ENCODE measurements at places on chromosomes 5 and 9.

DNA sequence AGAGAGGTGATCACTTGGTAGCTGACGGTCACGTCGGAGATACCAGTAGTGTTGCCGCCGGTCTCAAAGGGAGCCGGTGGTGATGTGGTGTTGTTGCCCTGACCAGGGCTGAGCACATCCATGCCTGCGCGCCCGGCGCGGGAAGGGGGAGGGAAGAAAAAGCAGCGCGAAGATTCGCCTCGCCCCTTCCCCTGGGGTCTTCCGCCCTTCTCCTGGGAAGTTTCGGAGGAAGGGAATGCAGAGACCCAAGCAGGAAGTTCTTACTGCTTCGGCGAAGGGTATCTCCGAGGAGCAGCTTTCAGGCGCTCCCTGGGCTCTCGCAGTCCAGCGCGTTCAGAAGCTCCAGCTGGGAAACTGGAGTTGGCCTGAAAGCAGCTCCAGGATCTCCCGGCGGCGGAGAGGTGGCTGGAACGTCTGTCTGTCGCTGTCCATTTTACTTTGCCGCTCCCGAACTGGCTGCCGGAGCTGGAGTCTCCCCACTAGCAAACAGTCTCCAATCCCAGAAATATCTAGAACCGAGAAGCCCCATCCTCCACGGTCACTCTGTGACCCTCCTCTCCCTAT, 565 bp downstream of the HTR1A start:
- no peak for DNase-seq

- DNase-seq = no peak
These were observed 181.6 kb upstream of the GHR start for GRCh38 chr5:42241636-42242035.

DNA sequence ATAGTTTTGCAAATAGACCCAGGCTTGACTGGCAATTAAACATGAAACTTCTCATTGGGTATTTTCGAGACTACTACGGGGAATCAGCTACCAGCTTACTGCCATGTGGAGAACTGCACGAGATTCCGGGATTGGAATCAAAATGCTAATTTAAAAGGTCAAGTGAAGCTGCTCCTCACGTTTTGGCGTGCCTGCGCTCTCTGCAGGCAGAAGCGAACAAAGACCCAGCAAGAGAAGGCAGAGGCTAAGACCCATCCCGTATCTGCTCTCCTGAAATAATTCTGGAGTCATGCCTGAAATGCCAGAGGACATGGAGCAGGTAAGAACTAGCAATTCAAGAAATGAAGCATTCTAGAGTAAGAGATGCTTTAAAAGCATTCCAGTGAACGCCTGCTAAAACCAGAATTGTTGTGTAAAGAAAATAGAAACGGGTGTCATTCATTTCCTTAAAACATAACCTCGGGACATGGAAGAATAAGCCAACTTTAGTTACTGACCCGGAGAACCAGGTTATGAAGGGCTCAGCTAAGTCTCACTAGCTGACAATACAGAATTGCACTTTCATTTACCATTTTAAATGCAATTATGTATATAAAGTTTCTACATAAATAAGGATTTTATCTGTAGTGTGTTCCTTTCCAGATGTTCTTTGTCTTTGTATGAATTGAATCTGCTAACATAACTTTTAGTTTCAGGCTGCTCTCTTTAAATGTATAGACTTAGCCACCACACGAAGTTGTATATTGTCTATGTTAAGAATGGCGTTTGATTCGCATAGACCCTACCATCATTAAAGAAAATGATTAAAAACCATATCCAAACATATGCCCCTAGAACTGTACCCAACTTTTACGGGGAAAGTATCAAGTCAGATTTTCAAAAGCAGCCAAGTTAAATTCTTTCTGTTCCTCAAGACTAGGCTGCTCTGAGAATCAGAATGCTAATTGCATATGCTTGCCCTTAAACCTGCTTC, 2.0 kb upstream of the MAT2B start:
- no peak for DNase-seq

DNA sequence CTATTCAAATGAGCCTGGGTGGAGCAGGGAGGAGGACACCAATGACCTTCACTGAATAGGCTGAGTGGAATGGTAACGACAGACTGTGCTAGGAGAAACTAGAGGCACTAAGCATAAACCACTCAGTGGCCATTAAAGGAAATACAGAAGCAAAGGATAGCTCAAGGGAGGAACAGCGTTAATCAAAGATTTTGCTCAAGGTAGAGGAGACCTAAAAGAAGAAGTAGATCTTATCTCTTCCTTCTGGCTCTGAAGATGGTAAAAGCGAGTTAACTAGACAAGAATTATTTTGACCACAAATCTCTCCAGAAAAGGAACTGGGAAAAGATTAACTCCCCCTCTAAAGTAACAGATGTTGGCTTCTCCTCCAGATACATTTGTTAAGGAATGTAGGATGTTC, 299.6 kb downstream of the EPB41L4A start:
- DNase-seq = no peak

GRCh38 chr5:147303976-147304375, 69.2 kb downstream of the STK32A start:
- no peak for DNase-seq

DNA sequence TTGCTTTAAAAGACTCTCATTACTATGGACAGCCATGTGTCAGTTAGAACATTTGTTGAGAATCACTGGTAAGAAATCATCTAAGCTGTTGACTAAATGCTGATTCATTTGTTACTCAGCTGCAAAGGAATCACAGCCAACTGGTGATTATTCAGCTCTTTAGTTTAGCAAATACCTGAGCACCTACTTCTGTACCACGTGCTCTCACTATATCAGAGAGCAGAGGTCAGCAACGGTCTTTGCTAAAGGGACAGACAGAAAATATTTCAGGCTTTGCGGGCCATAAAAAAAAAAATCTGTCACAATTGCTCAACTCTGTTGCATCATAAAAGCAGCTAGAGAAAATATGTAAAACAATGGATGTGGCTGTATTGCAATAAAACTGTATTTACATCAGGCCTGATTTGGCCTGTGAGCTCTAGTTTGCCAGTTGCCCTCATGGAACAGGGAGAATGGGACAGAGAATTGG, 377.6 kb downstream of the DNAH5 start:
- DNase-seq = no peak

GRCh38 chr5:129930221-129930620, 26.0 kb downstream of the CHSY3 start:
- DNase-seq = no peak

DNA sequence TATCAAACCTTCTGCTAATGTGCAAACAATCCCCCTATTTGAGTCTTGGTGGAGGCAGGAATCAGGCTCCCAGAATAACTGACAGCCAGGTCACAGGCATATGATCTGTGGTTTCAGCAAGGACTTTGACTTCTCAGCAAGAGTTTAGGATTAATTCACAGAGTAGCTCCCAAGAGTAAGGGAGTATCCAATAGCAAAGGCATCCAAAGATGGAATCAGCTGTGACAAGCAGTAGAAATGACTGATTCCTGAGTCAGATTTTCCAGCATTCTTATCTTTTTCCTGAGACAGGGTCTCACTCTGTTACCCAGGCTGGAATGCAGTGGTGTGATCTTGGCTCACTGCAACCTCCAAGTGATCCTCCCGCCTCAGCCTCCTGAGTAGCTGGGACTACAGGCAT, 108.3 kb downstream of the EPB41L4A start:
- DNase-seq = no peak

GRCh38 chr9:137818286-137818685, 59.3 kb upstream of the CACNA1B start:
- DNase-seq = no peak

Measured in stimulated activated CD4-positive, alpha-beta T cell treated with anti-CD3 and anti-CD28 coated beads, TNF-alpha, amount 100 ng/mL, for 24 hours (primary cell).